ENCODE measurements at places on chromosomes 6 and 20.

GRCh38 chr6:84330325-84330724 lies 102.9 kb upstream of the CEP162 start:
- DNase-seq: no peak

DNA sequence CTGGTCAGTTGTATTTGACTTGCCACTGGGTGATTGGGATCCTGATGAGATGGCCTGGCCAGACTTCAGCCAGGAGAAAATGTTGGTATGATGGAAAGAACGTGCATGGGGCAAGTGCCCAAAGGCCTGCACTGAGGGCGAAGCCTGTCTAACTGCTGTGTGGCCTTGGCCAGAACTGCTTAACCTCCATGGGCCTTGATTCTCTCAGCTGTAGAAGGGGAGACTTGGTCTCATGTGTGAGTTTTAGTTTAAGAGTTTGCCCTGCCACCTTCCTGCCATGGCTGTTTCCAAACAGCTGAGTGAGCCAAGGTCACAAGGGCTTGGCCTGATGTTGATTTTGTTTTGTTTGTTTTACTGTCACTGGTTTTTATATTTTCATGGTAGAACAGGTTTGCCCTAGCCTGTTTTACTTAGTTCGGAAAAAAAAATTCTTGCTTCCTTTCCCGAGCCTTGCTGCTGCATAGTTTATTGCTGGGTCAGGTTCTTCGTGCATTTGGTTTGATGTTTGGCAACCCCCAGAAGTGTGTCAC lies 35.3 kb downstream of the DSTN start:
- DNase-seq: no peak

- DNase-seq: no peak
These were observed 20.7 kb downstream of the TENT5A start for GRCh38 chr6:81731814-81732213.

DNA sequence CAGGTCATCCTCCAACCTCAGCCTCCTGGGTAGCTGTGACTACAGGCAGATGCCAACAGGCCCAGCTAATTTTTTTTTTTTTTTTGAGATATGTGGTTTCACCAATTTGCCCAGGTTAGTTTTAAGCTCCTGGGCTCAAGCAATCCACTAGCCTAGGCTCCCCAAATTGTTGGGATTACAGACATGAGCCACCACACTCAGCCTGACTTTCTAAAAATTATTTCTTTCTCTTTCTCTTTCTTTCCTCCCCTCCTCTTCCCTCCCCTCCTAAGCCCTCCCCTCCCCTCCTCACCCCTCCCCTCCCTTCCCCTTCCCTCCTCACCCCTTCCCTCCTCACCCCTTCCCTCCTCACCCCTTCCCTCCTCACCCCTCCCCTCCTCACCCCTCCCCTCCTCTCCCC lies 127.3 kb downstream of the BTBD3 start:
- no peak for DNase-seq

- DNase-seq: no peak
These were observed 1043.2 kb upstream of the ADGRB3 start for GRCh38 chr6:67591910-67592309.

- DNase-seq: no peak
These were observed 2.2 kb downstream of the CLDN20 start for GRCh38 chr6:155265843-155266535.

DNA sequence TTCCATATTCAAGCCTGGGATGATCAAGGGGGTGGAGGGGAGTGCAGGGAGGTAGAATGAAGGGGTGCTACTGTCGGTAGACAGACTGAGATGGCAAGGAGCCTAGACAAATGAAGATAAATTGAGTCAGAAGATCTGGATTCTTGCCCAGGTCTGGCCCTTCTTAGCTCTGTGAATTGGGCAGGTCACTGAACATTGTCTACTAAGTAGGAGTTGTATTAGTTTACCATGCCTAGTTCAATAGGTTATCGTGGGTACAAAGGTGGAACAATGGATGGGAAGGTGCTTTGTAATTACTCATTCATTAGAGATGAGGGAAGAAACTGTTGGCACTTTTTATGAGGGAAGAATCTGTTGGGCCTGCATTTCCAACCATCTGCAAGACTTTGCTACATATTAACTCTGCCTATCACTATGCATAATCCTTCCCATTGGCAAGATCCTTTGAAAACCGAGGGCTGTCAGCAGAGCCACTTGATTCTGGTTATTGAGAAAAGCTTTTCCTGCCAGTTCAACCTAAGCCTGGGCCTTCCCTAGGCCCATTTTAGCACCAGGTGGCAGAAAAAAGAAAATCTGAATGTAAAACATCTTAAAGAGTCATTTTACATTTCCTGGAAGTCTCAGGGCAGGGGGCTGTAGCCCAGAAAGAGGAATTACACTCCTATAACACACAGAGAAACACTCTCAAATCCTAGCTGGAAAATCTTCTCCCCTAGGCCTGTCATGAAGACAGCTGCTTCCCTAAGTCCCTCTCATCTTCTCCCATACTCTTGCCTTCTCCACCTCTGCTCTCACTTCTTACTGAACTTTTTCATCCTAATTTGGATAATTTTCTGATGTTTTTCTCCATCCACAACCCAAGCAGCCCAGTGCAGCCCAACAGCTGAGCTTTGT lies 103.5 kb downstream of the CD24 start:
- DNase-seq: no peak

DNA sequence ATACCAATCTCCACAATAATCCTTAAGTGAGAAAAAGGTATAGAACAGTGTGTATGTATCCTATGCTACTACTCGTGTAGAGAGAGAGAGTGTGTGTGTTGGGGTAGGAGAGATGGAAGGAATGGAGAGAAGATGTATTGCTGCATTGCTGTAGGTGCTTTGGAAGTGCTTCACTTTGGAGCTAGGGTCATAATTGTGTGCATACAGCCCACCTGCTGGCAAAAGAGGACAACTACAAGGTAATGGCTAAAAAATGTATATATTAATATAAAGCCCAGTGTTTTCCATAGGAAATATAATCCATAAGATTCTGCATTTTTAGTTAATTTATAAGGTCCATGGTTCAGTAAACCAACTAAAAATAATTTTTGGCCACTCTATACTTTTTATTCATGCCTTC lies 36.1 kb downstream of the SERAC1 start:
- DNase-seq: no peak

DNA sequence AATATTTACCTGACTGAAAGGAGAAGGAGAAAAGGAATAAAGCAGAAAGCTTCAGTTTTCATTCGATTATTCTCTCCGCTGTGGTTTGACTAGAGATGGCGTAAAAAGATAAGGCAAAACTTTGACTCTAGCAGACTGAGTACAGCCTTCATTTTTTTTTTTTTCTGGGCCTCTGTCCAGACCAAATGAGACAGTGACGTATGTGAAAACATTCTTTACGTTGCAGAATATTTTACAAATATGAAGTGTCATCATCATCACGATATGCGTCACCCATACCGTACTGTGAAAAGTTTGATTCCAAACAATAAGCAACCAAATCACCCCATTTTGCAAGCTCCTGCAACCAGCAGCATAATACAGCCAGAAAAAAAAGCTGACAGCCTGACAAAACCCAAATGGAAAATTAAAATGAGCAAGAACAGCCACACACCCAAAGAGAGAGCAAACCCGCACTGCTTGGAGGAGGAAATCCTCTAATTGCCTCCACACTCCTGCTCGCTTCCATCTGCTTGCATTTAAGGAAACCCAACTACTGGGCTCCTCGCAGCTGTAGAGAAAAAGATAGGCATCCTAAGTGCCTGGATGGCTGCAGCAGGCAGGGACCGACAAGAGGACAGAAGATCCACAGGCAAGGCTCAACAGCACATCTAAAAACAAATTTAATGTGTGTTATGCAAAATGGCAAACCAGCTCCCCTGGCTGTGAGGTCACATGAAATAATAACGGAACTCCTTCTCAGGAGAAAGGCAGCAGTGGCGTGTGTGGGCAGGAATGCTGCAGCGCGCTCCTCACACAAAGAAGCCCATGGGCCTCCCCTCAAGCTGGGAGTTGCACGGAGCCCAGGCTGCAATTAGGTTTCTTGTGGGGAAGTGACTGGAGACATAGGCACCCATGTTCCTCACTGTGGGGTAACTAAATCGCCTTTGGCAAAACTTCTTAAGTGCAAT lies 113.1 kb downstream of the FYN start:
- peak; percentile 54 for DNase-seq

GRCh38 chr6:91941838-91942237 lies 1355.0 kb upstream of the MAP3K7 start:
- no peak for DNase-seq

DNA sequence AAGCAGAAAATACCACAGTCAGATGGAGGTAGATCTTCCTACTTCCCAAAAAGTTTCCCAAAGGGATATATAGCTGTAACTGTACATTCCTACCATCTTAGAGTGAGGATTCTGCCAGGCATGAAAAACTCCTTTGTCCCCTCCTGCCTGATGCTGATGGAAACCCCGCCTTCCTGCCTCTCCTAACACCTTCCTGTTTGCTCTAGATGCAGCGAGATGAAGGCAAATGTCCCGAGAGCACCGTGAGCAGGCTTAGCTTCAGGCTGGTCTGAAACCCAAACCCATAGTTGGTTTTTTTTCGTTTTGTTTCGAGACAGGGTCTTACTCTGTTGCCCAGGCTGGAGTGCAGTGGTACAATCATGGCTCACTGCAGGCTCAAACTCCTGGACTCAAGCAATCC lies 55.6 kb downstream of the MYB start:
- no peak for DNase-seq

DNA sequence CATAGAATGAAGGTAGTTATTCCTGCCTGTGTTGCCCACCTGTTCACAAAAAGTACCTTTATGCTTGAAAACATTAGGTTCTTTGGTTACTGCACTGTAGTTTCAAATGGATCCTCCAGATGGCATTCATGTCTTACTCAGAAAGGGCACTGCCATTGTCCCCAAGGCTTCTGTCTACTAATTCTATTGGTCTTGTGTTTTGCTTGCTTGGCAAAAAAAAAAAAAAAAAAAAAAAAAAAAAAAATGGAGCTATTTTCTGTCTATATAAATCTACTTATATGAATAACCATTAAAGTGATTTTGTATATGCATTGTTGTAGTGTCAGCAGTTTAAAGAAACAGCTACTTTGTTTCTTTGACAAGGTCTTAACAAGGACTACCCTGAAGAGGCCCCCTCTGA lies 12.7 kb upstream of the EFHC1 start:
- no peak for DNase-seq

- DNase-seq: no peak
These were observed 781.7 kb upstream of the CITED2 start for GRCh38 chr6:140156131-140156530.

GRCh38 chr6:112770308-112770707 lies 423.2 kb downstream of the RFPL4B start:
- no peak for DNase-seq

DNA sequence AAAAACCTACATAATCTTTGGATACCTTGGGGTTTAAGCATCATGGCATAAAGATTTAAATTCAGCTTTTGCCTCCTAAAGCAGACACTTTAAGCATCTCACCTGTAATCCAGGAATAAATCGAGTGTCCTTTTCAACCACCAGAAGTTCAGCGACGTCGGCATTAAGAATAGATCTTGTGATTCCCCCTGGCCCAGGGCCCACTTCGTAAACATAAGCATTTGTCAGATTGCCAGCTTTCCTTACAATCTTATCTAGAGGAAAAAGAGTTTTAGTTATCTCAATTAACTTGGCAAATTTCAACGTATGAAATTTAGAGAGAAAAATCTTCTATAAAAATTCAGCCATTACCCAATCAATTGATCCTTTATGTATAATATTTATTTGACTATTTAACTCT lies 3.2 kb downstream of the TFB1M start:
- DNase-seq: no peak

DNA sequence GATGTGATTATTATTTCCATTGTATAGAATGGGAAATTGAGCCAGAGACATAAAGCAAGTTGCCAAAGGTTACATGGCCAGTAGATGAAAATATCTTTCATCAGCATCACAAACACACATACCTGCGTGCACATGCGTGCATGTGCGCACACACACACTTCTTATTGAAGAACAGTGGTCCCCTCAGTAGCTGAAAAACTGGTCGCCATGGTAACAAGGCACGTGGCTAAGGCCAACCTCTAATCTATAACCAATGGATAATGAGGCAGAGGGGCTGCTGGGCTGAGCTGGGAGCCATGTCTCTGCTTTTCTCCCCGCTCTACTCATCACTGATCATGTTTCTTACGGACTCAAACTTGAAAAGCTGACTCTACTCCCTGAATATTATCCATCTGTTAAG lies 60.3 kb downstream of the NRSN1 start:
- DNase-seq: no peak

DNA sequence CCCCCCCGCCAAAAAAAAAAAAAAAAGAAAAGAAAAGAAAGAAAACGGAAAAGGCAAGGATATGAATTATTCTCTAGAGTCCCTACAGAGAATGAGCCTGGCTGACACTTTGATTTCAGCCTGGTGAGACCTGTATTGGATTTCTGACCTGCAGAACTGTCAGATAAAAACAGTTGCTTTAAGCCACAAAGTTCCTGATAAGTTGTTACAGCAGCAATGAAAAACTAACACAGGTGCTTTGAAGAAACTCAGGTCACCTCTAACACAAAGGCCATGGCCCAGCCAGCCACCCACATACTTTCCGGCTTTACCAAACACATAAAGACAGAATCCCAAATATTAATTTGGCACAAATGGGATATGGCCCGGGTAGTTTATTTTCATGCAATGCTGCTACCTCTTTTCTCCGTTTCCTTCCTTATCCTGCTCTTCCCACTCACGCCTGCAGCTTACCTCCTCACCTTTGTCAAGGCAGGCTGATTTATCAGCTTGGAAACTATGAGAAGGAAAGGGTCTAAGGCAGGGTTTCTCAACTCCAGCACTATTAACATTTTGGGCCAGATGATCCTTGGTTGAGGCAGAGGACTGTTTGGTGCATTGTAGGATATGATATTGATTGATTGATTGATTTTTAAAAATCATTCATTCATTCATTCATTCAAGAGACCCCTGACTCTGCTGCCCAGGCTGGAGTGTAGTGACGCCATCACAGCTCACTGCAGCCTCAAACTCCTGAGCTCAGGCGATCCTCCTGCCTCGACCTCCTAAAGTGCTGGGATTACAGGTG lies 88.1 kb downstream of the ATXN1 start:
- no peak for DNase-seq

- no peak for DNase-seq
These were observed at the start of gene DNAH8 for GRCh38 chr6:38715016-38715689. TSS of gene DNAH8 (plus strand) at chr6:38715311. CDS start at chr6:38722810, 7,499 bp downstream.
